ENCODE measurements at places on chromosomes 12 and 14. TPM values are rescaled to one million over a fixed set of nuclear protein-coding genes. Genes with fewer than 3 reads are reported as not detected.
A peak's percentile ranks its signal among the peaks of the same experiment; 100 is the strongest.

GRCh38 chr12:116880213-116880816 is 926 bp downstream of the HRK start:
- DNase-seq, result no peak

- DNase-seq, result peak; percentile 50
Measured at GRCh38 chr14:67335781-67336180, 23.8 kb downstream of the ATP6V1D start.

GRCh38 chr12:96395236-96395635 is 5.0 kb downstream of the CDK17 start:
- DNase-seq, result peak; percentile 60

Gene MYBPC1
- not detected for total RNA-seq

DNA sequence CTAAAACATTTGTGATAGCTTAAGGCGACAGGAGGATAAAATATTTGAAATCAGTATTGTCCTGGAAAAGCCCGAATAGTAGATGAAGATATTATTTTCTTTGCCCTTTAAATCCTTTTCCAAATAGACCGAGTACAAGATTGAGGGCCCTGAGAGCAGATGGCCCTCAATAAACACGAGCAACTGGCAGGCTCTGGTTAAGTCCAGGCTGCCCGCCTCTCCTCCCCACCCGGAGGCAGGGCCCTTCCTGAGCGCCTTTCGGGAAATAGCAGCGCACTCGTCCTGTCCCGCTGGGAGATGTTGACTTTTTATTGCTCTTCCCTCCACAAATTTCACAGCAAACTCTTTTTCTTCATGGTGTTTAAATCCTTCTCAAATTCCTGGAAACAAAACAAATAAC is 50.8 kb upstream of the MAX start:
- DNase-seq, result no peak

Gene RIPK3
- total RNA-seq, result 1.8 TPM

DNA sequence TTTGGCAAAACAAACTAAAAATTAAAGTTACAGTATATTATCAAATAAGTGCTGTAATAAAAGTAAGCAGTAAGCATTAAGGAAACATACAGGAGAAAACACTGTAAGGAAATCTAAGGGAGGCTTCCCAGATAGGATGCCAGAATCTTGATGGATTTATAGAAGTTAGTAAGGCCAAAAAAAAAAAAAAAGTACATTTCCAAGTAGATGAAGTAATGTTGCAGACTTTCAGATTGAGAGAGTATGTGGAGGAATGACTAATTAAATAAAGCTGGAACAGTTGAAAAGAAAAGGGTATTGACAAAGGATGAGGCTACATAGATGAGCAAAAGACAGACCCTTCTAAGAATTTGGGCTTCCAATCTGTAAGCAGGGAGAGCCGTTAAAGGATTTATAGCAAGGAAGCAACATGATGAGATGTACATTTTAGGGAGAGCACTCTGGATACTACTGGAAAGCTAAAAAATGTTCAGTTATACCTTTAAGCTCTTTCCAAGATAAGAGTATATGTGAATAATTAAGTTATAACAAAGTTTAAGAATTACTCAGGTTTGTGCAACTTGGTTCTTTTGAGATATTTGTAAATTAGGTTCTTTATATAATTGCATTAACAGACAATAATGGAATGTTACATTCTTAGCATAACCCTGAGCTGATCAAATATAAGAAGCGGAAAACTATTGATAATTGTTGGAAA is 87.5 kb upstream of the MON2 start:
- no peak for DNase-seq

DNA sequence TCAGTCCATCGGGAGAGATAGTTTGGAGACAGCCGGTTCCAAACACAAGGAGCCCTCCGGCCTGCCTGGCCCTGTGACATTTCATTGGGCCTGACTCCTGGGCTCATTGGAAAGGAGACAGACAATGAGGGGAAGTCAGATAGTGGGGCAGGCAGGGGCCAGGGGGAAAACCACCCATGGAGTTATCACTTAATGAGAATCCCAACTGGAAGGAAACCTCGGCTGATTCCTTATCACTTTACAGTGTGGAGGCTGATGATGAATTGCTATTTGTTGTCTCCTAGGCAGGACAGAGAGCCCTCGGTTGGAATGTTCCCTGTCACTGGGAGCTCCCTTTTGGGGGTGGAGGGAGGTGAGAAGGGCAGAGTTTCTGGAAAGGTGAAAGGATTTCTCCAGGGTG is 44.4 kb downstream of the TBX5 start:
- DNase-seq, result no peak

- no peak for DNase-seq
Measured at GRCh38 chr14:96799489-96800054, 2.4 kb downstream of the VRK1 start.

DNA sequence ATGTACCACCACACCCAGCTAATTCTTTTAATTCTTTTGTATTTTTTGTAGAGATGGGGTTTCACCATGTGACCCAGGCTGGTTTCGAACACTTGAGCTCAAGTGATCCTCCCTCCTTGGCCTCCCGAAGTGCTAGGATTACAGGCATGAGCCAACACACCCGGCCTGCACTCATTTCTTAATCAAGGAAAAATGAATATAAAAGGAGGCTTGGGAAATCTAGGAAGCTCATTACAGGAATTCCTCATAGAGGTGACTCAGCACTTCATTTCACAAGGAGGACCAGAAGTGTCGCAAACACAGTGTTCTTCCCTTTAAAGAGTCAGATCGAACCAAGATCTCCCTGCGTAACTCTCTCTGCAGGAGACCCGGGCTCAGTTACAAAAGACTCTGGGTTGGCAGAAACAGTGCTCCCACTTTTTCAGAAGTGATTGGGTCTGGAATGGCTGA is 30.3 kb downstream of the NFKBIA start:
- peak; percentile 51 for DNase-seq

Gene RNU6-7
- not detected for total RNA-seq

DNA sequence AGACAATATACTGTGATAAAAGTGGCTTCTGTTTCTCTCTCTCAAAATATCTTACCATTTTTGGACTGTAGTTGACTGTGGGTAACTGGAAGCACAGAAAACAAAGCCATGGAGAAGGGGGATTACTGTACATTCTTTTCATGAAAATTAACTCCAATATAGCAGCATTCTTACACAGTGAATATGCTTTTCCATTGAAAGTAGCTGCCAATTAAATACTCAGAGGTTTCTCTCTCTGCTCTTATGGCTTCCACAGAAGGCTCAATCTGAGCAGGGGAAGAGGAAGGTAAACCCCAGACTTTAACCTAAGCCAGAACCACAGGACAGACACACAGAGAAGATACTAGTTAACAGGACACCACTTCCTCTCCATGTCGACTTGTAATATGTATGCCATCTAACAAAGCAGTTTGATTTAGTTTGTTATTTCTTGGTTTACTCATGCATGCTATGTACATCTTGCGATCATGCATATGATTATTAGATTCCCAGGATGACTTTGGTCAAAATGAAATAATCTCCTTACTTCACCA is 150.2 kb downstream of the SSPN start:
- no peak for DNase-seq

- no peak for DNase-seq
Measured at GRCh38 chr12:95551305-95551704, at the start of gene USP44. Gene USP44, minus strand, starts transcription at chr12:95551476. Its CDS starts 17,220 bp downstream, at chr12:95534256.
